ENCODE measurements at places on chromosomes 7 and 10. TPM values are rescaled to one million over a fixed set of nuclear protein-coding genes. Genes with fewer than 3 reads are reported as not detected.
A peak's percentile ranks its signal among the peaks of the same experiment; 100 is the strongest.

DNA sequence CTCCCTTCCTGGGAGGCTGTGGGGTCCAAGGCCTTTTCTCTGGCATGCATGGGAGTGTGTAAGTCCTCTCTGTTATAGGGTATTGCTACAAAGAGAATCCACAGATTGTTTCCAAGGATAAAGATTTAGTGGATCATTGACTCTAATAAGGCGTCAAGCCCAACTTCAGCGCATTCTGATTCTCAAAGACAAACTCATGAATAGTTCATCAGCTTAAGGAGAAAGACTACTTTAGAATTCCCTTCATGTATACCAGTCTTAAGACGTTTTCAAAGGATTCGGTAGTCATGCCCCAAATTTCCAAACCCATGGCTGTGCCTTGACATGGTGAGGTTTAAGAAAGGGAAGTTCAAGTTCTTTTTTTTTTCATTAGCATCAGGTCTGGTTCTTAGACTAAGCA, 46.6 kb upstream of the ABLIM1 start:
- no peaks in the 10 kb centered on the region for H3K36me3 ChIP-seq
- H3K27ac ChIP-seq, result no peak overlapping the region
- H3K4me3 ChIP-seq, result no peak overlapping the region
- H3K4me1 ChIP-seq, result no peaks in the 10 kb centered on the region

The OR6B1 gene
- polyA plus RNA-seq, result not detected

GRCh38 chr7:105596866-105597265, 15.6 kb upstream of the EFCAB10 start:
- no peaks in the 10 kb centered on the region for H3K27me3 ChIP-seq
- H3K36me3 ChIP-seq, result no peaks in the 10 kb centered on the region
- no peak overlapping the region for H3K27ac ChIP-seq

DNA sequence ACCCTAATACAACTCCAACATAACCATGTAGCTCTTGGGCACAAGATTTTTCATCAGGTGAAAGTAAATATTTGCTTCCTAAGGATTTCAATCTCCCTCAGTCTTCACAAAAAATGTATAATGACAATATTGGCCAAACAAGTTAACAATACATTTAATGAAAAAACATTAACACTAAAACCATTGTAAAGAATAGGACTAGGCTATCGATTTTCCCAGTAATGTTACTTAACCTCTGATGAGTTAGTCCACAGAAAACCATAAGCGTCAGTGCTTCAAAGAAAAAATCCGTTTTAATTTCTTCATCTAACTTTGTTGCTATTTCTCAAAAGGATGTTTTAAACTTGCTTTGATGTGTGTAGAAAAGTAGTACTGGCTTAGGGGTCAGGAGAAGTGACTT, 1.2 kb downstream of the ZNF33B start:
- H3K4me1 ChIP-seq, result peaks cover 6% of the 10 kb centered on the region
- H3K36me3 ChIP-seq, result peaks cover 4% of the 10 kb centered on the region
- H3K4me3 ChIP-seq, result no peak overlapping the region
- H3K27ac ChIP-seq, result peak overlapping the region; percentile 84
- no peaks in the 10 kb centered on the region for H3K27me3 ChIP-seq

Data from naive thymus-derived CD4-positive, alpha-beta T cell (primary cell).